Stimulated activated CD8-positive, alpha-beta memory T cell treated with anti-CD3 and anti-CD28 coated beads, Interleukin-15, amount 100 ng/mL, for 48 hours (primary cell): ENCODE measurements at places on chromosomes 5 and 9.

GRCh38 chr5:59034498-59035186 is 451.8 kb downstream of the RAB3C start:
- DNase-seq: no peak

DNA sequence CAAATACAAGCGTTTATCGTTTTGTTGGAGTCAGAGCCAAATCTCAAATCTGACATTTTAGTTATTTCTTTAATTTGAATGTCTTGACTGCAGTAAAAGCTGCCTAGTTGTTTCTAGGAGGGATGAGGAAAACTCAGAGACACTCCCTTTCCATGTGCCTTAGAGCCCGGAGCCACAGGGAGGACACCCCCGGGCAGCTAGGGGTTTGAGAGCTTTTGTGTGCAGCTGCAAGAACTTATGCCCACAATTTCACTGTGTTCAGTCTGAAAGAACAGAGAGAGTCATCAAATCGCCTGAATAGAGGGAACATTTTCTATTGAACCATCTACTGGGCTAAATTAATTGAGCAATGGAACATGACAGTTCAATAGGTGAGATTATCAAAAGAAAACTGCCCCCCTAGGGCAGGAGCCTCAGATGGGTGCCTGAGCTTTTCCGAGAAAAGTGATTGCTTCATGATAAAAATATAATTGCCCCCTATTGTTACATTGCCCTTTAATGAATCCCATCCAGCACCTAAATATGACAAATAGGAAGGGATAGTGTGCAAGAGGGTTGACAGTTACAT is 709.3 kb upstream of the RGMB start:
- DNase-seq: no peak

GRCh38 chr5:1654786-1655495 is 131.2 kb upstream of the LPCAT1 start:
- DNase-seq: no peak

- no peak for DNase-seq
These were observed 63.3 kb upstream of the NFIL3 start for GRCh38 chr9:91486699-91487497.

DNA sequence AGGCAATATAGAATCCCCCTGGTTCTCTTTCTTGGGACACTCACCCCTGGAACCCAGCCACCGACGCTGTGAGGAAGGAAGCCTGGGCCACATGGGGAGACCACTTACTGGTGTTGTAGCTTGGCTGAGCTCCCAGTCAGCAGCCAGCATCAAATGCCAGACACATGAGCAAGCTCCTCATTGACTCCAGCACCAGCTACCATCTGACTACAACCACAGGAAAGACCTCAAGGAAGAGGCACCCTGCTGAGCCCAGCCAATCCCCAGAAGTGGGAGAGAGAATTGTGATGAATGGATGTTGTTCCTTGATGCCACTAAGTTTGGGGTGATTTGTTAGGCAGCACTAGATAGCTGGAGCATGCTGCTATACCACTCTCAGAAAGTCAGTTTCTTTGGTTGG is 36.0 kb downstream of the BNIP1 start:
- no peak for DNase-seq

- no peak for DNase-seq
These were observed 7.7 kb downstream of the HK3 start for GRCh38 chr5:176891331-176891958.

DNA sequence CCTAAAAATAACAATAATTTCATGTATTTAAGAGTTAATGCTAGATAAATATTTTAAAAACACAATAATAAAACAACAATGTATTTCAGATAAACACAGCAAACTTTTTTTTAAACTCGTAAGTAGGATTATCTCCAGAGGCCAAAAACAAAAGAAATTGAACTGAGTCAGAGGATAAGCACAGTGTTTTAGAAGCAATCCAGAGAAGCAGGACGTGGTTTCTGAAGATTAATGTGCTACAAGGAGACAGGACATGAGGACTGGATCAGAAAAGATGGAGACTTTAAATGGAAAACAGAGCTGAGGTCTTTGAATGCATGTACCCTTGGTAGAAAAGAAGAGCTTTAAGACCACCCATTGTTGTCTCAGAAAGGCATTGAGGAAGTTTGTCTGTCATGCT is 491.2 kb upstream of the TLE4 start:
- DNase-seq: no peak

DNA sequence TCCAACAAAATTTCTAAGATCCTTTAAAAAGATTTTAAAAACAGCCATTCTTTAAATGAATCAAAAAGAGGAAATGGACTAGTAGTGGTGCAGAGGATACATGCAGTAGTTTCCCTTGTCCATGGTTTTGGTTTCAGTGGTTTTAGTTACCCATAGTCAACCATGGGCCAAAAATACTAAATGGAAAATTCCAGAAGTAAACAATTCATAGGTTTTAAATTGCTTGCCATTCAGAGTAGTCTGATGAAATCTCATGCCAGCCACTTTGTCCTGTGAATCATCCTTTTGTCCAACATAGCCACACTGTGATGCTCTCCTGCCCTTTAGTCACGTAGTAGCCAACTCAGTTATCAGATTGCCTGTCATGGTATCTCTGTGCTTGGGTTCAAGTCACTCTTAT is 286.1 kb downstream of the ANXA1 start:
- no peak for DNase-seq

- DNase-seq: no peak
These were observed 17.6 kb upstream of the CDKN2B start for GRCh38 chr9:22026696-22027095.

DNA sequence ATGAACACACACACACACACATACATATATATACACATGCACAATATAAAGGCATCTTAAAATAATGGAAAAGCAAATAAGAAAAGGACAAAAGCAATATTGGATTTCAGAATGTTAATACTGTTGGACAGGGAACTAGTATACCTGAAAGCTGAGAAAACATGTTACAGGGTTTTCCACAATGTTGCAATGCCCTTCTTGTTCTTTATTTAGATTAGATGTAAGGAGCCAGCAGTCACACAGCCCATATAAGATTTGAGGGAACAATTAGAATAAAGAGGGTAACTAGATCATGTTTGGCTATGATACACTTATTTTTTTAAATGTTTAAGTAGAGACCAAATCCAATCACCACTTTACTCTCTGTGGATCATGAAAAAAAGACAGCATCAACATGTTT is 61.7 kb downstream of the SH3TC2 start:
- no peak for DNase-seq

GRCh38 chr5:9713356-9713755 is 83.2 kb upstream of the TAS2R1 start:
- DNase-seq: no peak

DNA sequence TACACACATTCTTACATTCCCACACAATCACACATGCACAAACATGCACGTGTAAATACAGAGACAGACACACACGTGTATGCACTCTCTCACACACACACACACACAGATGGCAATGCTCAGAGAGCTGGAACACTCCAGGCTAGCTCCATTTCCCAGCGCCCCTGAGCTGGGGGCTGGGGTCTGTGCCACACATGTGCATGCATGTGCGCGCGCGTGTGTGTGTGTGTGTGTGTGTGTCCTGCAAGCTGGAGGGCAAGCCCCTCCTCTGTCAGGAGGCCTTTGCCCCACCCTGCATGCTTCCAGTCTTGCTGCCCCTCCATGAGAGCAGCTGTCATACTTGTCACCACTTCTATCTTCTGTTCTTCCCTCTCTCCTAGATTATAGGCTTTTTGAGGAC is 16.6 kb upstream of the S1PR3 start:
- no peak for DNase-seq

DNA sequence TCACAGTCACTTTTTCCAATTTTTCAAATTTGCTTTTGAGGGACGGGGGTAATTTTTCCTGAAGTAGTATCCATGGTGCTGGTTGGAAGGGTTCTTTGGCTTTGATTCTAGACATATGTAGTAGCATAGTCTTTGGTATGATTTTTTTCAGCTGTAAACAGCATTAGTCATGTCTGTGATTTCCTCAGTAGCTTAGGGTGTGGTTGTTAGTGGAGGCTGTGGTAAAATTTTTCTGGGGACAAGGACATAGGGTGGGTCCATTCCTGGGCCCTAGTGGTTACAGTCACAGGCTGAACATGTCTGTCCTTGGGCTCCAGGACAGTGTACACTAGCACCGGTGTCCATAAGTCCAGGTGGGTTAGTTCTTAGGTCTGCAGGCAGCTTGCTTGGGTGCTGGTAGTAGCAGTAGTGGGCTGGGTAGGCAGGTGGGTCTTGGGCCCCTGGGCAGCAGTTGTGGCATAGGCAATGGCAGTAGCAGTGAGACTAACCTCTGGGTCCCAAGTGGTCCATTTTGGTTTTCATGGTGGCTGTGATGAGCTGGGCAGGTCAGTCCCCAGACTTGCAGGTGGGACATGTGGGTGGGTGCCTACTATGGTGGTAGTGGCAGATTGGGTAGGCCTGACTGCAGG is 100.0 kb upstream of the CXCL14 start:
- DNase-seq: no peak

DNA sequence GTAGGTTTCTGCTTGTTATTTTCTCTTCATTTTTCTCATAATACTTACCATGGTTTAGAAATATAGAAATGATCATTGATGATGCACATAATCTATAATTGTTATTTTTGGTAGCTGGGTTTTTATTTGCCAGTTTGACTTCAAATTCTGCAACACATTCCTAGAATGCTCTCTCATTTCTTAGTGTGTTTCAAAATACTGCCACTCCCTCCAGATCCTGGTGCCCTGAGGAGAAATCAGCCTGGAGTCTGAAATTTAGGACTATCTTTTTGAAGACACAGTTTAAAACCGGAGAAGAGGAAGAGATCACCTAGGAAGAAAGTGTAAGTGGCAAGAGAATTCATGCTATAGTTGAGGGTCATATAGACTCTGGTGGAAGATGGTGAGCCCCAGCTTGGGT is 57.5 kb downstream of the TAF11L14 start:
- no peak for DNase-seq

- no peak for DNase-seq
These were observed 26.6 kb downstream of the MYO10 start for GRCh38 chr5:16909464-16909863.

DNA sequence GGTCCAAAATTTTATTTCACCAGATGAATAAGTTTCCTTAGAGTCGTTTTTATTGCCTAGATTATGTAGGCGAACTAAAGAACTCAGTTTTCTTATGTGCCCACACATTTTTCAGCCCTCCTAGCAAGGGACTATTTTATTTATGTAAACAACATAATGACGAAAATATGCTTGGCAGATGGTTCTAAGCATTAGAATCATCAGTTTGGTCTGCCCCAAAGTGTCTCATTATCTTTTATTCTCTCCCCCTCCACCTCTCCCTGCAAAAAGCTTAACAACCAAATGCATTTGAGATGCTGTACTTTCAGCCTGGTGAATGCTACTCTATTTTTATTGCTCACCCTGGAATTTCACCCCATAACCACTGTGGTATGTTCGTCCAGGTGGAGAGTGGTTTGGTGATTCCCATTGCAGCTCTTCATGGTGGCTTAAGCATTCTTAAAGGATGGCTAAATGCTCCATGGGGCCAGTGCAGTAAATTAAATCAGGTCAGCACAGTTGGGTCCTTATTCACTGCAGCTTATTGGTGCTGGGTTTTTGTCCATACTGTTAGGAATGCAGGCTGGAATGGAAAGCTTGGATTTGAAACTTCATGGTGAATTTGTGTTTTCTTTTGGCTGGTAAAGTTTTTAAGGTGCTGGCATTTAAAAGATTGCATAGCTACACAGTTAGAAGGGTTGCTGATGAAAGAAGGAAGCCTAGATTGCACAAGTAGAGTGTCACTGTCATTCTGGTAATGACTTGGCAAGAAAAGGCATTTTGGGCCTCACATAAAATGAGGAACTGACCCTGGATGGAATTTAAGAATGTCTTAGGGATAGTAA is 39.2 kb downstream of the TLE4 start:
- DNase-seq: no peak

- no peak for DNase-seq
These were observed 9.1 kb downstream of the DIPK1B start for GRCh38 chr9:136721339-136722092.
